Activated naive CD4-positive, alpha-beta T cell treated with anti-CD3 and anti-CD28 coated beads, Interleukin-2, amount 10 ng/mL, durations not matched to agents 7 days and 5 days (primary cell): ENCODE measurements at places on chromosomes 7 and 10.

- peak overlapping the region; percentile 36 for H3K4me3 ChIP-seq
- H3K27ac ChIP-seq = no peak overlapping the region
- peak; percentile 88 for DNase-seq
- H3K27me3 ChIP-seq = peaks cover 31% of the 10 kb centered on the region
- H3K36me3 ChIP-seq = peaks cover 1% of the 10 kb centered on the region
These were observed 1.2 kb downstream of the CALY start for GRCh38 chr10:133335246-133336117.

DNA sequence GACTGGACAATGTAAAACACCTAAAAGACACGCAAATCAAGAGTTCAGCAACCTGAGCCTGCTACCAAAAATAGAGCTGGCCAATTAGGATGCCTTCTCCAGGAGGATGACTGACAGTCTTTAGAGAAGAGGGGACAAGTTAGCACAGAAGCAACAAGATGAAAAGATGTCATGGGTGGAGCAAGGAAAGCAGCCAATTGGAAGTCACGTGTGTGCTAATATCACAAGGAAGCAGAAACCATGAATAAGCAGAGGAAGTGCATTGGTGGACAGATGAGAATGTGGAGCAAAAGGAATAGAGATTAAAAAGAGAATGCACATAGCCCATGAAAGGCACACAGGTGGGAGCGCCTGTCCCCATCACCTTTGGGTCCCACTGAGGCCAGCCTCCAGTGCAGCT is 148.1 kb downstream of the SLC25A13 start:
- DNase-seq = no peak
- H3K36me3 ChIP-seq = peaks cover 1% of the 10 kb centered on the region
- H3K4me1 ChIP-seq = no peaks in the 10 kb centered on the region

DNA sequence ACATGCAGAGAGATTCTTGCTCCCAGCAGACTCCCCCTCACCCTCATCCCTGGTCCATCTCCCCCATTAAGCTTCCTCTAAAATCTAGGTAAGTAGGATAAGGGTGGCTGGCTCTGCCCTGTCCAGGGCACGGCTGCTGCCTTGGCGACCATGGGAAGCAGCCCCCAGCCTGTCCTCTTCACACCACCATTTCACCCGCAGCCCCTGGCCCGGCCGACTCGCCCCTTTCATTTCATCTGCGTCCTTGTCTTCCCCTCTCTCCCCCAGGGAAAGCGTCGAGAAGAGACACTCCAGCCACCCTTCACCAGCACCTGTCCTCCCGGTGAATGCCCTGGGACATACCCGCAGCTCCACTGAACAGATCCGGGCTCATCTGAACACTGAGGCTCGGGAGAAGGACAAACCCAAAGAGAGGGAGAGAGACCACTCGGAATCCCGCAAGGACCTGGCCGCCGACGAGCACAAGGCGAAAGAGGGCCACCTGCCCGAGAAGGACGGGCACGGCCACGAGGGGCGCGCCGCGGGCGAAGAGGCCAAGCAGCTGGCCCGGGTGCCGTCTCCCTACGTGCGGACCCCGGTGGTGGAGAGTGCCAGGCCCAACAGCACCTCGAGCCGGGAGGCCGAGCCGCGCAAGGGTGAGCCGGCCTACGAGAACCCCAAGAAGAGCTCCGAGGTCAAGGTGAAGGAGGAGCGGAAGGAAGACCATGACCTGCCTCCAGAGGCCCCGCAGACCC is 342.3 kb upstream of the GALNT17 start:
- no peak overlapping the region for H3K27ac ChIP-seq
- H3K27me3 ChIP-seq = no peaks in the 10 kb centered on the region

DNA sequence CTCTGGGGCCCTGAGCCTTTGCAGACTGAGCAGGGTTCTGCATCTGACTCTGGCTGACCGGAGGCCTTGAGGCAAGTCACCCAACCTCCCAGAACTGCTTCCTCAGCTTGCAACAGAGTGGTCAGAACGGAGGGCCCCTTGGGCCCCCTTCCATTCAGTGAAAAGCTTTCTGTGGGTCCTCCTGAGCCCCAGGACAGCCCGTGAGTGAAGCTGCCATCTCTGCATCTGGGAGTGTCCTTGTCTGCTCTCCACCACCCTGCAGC is 224.7 kb downstream of the DNAJB6 start:
- DNase-seq = no peak
- H3K4me1 ChIP-seq = no peaks in the 10 kb centered on the region
- H3K27me3 ChIP-seq = no peaks in the 10 kb centered on the region
- no peak overlapping the region for H3K27ac ChIP-seq

GRCh38 chr7:64294701-64295420 is 18.9 kb upstream of the ZNF736 start:
- H3K4me1 ChIP-seq = no peaks in the 10 kb centered on the region
- H3K27ac ChIP-seq = no peak overlapping the region
- H3K27me3 ChIP-seq = no peaks in the 10 kb centered on the region
- H3K4me3 ChIP-seq = no peak overlapping the region

- peaks cover 10% of the 10 kb centered on the region for H3K4me1 ChIP-seq
- H3K4me3 ChIP-seq = no peak overlapping the region
These were observed 77.5 kb upstream of the STEAP1B start for GRCh38 chr7:22577470-22578001.

DNA sequence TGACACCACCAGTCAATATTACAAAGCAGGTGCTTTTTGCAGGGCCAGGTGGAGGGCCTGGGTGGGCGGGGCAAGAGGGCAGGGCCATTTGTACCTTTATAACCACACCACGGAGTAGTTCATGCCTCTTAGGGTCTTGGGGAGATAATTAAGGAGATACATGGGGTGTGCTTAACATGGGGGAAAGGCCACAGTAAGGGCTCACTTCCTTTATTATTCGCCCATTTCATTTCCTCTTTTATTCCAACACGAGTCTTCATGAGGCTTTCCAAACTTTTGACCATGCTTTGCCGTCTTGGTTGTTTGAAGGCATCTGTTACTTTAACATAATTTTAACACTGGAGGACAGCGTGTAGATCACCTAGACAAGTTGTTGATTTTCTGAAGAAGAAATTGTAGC is 33.3 kb upstream of the LYZL2 start:
- no peak for DNase-seq
- H3K4me3 ChIP-seq = no peak overlapping the region
- peaks cover 38% of the 10 kb centered on the region for H3K27me3 ChIP-seq

GRCh38 chr10:50393784-50394467 is 142.6 kb upstream of the ASAH2 start:
- H3K4me1 ChIP-seq = peaks cover 19% of the 10 kb centered on the region
- H3K27ac ChIP-seq = no peak overlapping the region
- H3K4me3 ChIP-seq = no peak overlapping the region
- DNase-seq = no peak
- H3K27me3 ChIP-seq = no peaks in the 10 kb centered on the region

- no peak overlapping the region for H3K27ac ChIP-seq
- H3K4me3 ChIP-seq = no peak overlapping the region
- no peaks in the 10 kb centered on the region for H3K27me3 ChIP-seq
- no peak for DNase-seq
These were observed 162.8 kb upstream of the SEMA3C start for GRCh38 chr7:81081616-81082015.

- H3K27ac ChIP-seq = no peak overlapping the region
- peaks cover 33% of the 10 kb centered on the region for H3K36me3 ChIP-seq
- H3K4me3 ChIP-seq = no peak overlapping the region
These were observed 6.1 kb downstream of the PFKFB3 start for GRCh38 chr10:6208799-6209235.

GRCh38 chr7:67407392-67408071 is 410.9 kb downstream of the TYW1 start:
- no peak for DNase-seq
- no peak overlapping the region for H3K4me3 ChIP-seq
- H3K27ac ChIP-seq = no peak overlapping the region
- H3K4me1 ChIP-seq = no peaks in the 10 kb centered on the region
- H3K27me3 ChIP-seq = no peaks in the 10 kb centered on the region
- H3K36me3 ChIP-seq = no peaks in the 10 kb centered on the region

DNA sequence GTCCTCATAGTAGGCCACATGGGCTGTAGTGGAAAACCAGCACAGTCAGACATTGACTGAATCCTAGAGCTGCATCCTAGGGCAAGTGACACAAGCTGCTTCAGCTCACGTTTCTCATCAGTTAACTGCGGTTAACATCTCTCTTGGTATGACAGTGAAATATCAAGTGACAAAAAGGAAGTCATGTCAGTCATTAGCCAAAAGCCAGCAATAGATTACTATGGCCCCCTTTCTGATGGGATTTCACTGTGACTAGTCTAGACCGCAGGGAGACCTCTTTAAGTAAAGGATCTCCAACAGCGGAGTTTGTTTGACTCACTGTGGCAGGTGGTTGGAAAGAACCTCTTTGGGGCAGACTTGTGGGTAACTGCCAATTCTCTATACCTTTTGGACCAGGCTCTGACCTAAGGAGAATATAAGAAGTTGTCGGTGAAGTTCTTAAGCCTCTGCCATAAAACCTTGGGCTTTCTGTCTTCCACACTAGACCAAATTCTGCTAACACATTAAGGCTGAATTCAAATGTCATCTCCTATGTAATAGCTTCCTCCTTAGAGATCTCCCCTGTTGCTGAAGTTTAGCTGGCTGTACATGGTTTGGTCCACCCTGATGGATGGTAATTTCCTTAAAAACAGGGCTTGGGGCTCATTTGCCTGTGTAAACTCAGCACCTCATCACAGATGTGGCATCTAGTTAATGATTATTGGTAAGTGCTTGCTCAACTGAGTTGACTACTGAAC is 115.3 kb downstream of the SGMS1 start:
- no peak overlapping the region for H3K4me3 ChIP-seq
- H3K27ac ChIP-seq = no peak overlapping the region
- peaks cover 34% of the 10 kb centered on the region for H3K4me1 ChIP-seq
- H3K27me3 ChIP-seq = no peaks in the 10 kb centered on the region
- peaks cover 3% of the 10 kb centered on the region for H3K36me3 ChIP-seq

DNA sequence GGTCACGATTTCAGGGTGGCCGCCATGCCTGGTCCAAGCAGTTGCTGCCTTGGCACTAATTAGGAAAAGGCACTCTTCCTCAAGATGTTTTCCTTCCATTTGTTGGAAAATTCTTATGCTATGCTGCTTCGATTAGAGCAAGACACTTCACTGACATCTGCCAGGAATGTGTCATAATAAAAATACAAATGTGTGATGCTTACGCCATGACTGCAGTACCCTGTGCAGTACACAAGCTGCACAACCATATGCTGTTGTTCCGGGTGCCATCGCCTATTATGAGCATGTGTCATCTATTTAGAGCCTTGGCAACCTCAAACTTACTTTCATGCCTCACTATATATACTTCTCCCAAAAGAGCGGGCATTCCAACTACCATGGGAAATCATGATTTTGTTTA is 14.9 kb upstream of the MPP7 start:
- peaks cover 4% of the 10 kb centered on the region for H3K36me3 ChIP-seq
- DNase-seq = no peak

DNA sequence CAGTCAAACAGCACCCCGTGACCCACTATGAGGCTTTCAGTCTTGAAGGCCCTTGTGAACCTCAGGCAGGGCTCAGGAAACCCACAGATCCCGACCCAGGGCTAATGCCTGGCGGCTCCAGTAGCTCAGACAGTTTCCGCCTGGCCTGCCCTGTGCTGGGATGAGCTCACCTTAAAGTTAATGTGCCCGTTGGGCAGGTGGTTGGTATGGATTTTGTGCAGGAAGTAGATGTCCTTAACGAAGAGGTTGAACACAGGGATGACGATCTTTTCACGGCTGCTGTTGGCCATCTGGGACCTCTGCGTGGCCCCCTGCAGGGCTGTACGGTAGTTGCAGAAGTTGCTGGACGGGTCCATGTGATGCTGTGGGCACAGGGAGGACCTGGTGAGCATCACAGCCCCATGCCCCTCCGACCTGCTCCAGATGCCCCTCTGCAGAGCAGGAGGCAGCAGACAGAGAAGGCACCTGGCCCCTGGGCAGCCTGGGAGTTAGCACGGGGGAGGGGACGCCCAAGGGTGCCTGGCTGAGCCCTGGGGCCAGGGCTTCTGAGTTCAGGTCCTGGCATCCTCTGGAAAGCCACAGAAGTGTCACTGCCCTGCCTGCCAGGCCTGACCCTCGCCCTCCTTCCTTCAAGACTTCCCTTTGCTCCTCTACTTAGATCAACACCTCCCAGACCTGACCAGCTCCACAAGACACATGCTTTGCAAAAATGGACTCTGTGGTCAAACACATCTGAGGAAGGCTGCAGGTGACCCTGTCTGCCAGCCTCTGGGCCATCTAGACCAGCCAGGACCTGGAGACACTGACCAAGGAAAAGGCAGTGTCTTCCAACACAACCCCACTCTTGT is 59.8 kb downstream of the CSGALNACT2 start:
- H3K36me3 ChIP-seq = no peaks in the 10 kb centered on the region
- peak; percentile 33 for DNase-seq
- H3K4me3 ChIP-seq = no peak overlapping the region

- no peak for DNase-seq
- H3K4me1 ChIP-seq = no peaks in the 10 kb centered on the region
- no peak overlapping the region for H3K27ac ChIP-seq
These were observed 339.0 kb upstream of the ZMIZ1 start for GRCh38 chr10:78729800-78730199.

DNA sequence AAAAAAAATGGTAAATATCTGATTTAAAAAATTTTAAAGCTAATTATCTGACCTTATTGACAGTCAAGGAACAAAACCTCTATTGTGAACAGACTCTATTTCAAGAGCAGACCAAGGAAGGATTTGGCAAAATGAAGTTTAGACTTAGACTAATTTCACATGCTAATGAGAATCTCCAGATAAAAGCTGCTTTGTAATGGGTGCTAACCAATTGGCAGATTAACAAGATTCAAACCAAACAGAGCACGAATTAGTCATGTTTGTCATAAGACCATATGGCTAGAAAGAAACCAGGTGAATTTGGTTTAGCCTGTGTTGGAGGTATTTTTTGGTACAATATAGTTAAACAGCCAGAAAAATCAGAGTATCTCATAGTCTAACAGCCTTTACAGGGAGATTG is 429.1 kb upstream of the NFE2L3 start:
- H3K4me3 ChIP-seq = no peak overlapping the region
- H3K4me1 ChIP-seq = no peaks in the 10 kb centered on the region
- H3K27ac ChIP-seq = no peak overlapping the region
- H3K36me3 ChIP-seq = no peaks in the 10 kb centered on the region
- peaks cover 9% of the 10 kb centered on the region for H3K27me3 ChIP-seq
- DNase-seq = no peak

DNA sequence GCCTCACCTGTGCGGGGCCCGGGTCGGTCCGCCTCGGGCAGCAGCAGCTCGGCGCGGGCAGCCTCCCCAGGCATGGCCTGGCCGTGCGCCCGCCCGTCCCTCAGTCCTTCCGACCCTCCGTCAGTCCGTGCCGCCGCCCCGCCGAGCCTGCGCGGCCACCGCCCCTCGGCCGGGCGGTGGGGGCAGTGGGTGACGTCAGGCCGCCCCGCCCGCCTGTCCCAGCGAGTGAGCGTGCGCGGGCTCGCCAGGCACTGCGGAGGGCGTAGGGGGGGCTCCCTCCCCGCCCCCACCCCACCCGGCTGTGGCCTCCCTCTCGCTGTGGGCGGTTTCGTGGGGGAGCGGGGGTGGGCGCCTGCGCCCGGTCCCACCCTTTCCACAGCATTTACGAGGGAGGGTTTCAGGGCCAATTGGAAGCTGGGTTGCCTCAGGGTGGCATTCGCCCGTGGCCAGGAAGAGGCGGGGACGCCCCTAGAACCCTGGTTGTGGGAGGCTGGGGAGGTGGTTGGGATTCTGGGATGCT is at the start of gene NACAD:
TSS of gene NACAD (minus strand) at position 149 of the 520 bp plus-strand sequence. CDS start at position 74, 75 bp downstream.
- H3K4me3 ChIP-seq = peak within 1 kb of the TSS; percentile 54
- peaks cover 2% of the 10 kb centered on the region for H3K36me3 ChIP-seq
- no peak within 1 kb of the TSS for H3K27ac ChIP-seq
